ENCODE measurements at places on chromosomes 16 and 17.

DNA sequence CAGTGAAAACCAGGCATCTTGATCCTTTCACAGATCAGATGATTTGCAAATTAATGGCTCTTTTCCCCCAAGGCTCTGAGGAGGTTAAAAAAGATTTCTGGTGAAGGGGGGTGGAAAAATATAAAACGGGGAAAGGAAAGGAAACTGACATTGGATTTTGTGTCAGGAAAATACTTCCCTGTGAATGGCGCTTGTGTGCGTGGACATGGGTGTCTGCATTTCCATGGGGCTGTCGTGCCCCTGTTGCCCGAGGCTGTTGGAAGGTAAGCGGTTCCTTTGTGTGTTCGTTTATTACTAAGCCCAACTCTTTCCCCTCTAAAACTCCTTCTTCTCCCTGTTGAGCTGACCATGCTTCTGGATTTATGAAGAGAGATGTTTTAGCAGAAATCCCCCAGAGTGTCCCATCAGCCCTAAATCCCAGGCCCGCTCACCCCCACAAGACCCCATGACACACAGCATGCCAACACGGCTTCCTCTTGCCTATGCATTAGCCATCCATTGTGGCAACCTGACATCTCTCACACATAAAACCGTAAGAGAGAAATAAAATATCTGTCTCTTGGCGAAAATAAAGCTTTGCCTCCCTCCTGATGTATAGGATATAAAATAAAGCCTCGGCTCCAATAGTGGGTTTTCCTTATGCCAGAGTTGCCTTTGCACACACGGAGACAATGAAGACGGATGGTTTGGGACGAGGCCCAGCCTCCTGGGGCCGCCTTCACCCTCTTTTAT, 7.3 kb upstream of the LHX1 start:
- DNase-seq, result no peak

- DNase-seq, result no peak
Observed at GRCh38 chr17:28615260-28615940, 1.4 kb upstream of the RSKR start.

DNA sequence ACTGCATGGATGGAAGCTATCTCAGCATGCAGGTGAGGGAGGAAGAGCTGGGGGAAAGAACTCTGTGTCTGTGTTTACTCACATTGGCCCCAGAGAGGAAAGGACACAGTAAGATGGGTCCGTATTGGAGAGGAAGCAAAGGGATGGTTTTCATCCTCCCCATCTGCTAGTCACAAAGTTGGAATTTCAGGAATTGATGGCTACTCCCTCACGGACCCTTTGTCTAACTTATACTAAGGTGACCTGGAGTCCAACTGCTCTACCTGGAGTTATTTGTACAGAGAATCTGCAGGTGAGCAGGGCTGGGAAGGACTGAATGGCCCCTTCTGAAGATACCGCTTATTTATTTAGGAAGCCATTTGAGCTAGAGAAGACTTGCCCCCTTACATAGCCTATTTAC, 55.1 kb downstream of the WNT3 start:
- DNase-seq, result no peak

DNA sequence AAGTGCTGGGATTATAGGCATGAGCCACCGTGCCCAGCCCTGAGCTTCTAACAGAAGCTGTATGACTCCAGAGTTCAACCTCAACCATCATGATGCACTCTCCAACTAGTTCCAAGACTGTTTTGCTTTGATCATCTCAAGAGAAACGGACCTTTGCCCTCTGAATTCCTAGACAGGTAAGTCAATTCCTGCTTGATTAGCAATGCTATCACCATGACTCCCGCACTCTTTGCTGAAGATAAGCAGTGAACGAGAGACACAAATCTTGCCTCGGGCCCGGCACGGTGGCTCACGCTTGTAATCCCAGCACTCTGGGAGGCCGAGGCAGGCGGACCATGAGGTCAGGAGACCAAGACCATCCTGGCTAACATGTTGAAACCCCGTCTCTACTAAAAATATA, 22.2 kb downstream of the ANKFY1 start:
- DNase-seq, result no peak

DNA sequence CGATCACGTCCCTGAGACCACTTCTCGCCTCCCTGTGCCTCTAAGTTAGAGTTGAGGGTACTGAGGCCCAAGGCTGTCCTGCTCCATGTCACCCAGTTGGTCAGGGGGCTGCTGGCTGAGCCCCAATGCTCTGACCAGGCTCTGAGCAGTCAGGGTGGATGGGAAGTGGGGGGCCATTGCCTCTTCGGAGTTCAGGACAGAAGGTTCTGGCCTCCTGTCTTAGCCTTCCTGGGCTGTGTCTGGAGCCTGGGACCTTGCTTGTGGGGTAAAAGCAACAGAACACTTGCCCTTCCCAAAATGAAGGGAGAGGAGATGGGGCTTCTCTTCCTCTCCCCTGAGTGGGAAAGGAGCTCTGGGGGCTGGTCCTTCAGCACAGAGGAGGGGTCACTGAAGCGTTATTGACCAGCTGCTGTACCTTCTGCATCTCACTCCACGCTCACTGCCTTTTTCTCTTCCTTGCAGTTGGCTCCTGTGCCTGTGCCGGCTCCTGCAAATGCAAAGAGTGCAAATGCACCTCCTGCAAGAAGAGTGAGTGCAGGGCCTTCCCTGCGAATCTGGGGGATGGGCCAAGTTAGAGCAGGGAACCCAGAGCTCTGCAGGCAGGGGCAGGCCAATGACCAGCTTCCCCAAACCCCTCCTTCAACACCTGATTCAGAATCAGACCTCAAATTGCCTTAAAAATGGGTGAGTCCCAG, 580 bp downstream of the MT1X start:
- DNase-seq, result peak; percentile 4

GRCh38 chr16:17512636-17513220, 42.0 kb upstream of the XYLT1 start:
- DNase-seq, result no peak

DNA sequence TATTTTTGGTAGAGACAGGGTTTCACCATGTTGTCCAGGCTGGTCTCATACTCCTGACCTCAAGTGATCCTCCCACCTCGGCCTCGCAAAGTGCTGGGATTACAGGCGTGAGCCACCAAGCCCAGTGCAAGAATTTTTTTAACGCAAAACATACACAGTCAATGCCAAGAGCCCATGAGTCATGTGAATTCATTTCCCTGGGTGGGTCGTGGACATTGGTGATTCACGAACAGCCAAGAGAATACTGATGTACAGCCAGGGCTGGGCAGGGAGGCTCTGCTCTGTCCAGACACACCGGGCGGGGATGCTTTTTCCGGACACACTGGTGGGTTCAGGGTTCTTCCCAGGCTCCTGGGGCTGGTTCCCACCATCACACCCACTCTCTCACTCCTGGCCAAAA, 17.7 kb downstream of the SLC38A8 start:
- no peak for DNase-seq

GRCh38 chr17:56521414-56522141, 71.9 kb upstream of the NOG start:
- DNase-seq, result peak; percentile 75

GRCh38 chr16:57445510-57445909, 1.7 kb downstream of the CIAPIN1 start:
- DNase-seq, result no peak

DNA sequence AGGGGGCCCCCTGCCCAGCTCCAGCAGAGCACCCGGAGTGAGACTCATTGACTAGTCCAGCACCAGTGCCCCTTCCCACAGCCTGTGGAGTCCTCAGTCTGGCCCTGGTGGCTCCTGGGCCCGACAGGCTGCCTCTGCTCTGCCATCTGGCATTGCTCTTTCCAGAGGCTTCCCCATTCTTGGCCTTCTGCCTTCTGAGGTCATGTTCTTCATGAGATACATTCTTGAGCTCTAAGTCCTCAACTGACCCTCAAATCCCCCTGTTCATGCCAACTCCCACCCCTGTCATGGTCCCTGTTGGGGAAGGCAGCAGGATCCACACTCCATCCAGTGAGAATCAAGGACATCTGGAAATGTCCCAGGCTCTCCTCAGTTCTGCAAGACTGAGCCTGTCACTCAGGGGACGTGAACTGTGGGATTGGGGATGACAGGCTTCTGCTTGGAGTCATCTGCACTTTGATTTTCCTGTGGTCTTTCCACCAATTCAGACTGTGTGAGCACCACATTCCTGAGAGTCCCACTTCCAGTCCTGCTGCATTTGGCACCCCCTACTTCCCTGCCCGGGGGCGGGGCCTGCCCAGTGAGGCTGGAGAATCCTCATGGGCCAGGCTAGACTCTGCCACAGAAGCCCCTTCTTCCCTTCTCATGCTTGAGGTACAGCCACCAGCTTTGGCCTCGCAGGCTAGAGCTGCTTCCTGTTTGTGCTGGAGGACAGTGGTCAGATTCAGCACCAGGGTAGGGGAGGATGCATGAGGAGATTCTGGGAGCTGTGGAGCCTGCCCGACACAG, 2.7 kb downstream of the TRPV2 start:
- DNase-seq, result peak; percentile 57

- peak; percentile 77 for DNase-seq
Observed at GRCh38 chr17:57892820-57893595, 43.2 kb upstream of the MRPS23 start.

GRCh38 chr16:50696575-50697420, 3.4 kb downstream of the NOD2 start:
- DNase-seq, result no peak

DNA sequence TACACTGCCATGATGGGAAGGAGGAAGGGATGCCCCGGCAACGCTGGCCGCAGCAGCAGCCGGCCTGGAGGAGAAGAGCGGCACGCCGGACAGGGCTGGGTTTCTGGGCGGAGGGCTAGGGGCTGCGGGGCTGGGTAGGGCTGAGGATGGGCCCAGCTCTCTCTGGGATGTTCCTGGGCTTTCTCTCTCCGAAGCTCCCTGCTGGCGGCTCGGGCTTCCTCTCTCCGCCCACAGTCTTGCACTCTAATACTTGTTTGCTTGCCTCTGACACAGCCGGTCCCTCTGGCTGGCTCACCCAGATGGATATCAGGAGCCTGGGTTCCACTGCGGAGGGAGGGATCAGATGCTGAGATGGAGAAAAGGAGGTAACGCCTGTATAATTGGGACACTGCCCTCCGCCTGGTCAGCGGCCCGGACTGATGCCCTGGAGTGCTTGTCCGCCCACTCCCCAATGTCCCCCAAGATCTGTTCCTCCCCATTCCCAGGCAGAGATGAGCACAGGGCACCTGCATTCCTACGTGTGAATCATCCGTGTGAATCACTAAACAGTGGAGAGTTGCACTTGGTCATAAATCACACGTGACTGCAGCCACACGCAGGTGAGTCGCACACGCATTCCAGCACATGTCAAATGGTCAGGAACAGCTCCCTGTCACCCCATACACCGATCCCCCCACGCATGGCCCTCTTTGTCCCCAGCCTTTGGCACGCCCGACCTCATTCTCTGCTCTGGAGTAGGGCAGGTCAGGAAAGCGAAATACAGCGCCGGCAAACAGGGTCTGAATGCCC, at the start of gene ALOXE3:
TSS of gene ALOXE3 (minus strand) at position 535 of the 789 bp plus-strand sequence. CDS start at position 11, 524 bp downstream.
- peak; percentile 72 for DNase-seq

GRCh38 chr16:53844804-53845203, 140.8 kb downstream of the FTO start:
- DNase-seq, result no peak

DNA sequence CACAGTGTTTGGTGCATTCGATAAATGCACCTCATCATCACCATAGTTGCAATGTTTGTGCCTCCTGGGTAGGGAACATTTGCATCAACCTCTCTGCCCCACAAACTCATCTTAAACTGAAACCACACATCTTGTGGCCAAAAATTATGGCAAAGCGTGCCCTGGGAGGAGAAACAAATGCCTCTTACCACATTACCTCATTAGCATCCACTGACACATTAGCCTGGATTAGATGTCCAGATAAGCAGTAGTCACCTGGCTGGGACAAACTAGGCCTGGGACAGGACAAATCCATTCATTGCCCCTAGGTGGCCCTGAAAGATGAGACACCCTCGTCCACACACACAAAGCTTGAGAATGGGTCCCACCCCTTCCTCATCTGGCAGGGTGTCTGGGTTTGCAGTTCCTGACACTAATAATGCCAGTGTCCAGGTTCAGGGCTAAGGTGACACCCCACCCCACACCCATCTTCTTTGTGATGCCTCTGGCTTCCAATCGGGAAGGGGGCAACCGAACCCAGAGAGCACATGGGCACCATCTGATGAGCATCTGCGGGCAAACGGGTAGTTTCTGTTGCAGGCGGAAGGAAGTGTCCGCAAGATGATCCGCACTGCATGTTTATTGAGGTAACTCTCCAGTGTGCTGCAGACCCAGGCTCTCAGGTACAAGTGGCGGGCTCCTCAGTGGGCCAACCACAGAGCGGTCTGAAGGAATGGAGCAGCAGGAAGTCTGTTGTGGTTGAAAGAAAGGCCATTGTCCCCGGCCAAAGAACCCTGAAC, 8.6 kb downstream of the XYLT1 start:
- DNase-seq, result no peak

DNA sequence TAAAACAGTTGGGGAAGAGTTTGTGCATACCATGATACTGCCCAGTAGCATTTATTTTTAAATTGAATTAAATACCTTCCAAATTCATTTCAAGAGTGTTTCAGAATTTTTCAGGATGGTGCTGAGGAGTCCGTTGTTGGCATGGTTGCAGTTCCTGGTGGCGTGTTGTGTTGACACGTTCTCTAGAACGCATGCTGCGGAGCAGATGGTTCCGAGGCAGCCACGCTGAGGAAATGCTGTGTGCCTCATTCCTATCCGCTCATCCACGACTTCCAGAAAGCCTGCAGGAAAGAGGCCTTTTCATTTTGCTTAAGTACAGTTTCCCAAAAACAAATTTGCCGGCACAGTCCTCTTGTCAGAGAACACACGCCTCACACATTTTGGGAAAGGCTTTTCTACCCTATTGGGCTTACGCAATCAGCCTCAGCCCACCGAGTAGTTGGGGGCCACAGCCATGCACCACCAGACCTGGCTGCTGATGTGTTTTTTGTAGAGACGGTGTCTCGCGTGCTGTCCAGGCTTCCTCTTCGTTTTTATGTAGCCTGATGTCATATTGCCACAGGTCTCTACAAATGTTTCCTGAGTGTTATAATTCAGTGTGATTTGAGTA, 32.1 kb upstream of the IL17C start:
- no peak for DNase-seq

GRCh38 chr16:73092236-73092781, 44.4 kb upstream of the ZFHX3 start:
- no peak for DNase-seq

DNA sequence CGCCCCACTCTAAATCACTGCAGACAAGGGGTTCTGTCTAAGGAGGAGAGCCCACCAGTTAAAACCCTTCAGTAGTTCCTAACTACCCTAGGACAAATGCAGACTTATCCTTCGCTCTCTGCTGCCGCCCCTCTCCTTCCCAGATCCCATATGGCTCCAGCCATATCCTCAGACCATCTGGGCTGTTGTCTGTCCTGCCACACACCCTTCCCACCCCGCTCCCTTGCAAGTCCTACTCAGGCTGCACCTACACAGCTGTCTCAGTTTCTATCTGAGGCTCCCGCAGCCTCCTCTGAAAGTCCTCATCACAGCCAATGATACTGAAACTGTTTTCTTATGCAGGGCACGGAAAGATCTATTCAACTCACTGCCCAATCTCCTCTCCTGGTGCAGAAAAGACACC, 720 bp upstream of the BCKDK start:
- peak; percentile 90 for DNase-seq

GRCh38 chr17:81165246-81166032, at the start of gene PVALEF:
TSS of gene PVALEF (plus strand) at chr17:81165507. CDS start at chr17:81181227, 15,720 bp downstream.
- DNase-seq, result peak; percentile 46

Measured in NCI-H82 (cell line).